ENCODE measurements at places on chromosomes 1 and 21.

GRCh38 chr1:153616144-153616916 is at the start of gene S100A14:
S100A14 (minus strand) TSS chr1:153616325; CDS start chr1:153615858, 467 bp downstream.
- DNase-seq, result no peak

DNA sequence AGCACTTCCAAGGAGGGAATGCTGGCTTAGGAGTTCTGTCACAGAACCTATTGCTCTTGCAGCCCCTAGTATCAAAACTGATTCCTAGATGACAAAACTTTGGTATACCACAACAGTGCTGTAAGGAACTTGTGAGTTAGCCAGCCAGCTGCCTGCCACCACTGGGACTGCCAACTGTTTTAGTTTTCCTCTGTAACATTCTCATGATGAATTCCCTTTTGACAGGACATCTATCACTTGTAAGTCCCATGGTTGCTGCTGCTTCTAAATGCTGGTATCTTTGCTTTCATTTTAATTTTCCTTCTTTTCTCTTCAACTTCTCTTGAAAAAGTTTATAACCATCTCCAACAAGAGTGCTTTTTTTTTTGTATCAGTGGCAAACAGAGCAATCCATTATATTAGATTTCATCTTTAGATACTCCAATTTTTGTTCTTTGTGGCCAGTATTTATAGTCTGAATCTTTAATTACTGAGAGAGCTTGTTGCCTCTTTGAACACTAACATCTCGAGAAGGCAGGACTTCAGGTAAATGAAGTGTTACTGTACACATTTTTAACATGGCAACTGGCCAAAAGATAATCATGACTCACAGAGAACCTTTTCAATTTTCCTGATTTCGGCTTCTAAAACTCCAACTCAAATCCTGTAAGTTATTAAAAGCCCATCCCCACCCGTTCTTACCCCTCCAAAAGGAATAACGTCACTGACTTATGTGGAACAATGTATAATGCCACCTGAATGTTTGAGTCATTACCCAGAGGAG is 19.8 kb downstream of the DBT start:
- DNase-seq, result no peak

- DNase-seq, result peak; percentile 84
Observed at GRCh38 chr1:15090373-15090772, 63.2 kb upstream of the TMEM51 start.

DNA sequence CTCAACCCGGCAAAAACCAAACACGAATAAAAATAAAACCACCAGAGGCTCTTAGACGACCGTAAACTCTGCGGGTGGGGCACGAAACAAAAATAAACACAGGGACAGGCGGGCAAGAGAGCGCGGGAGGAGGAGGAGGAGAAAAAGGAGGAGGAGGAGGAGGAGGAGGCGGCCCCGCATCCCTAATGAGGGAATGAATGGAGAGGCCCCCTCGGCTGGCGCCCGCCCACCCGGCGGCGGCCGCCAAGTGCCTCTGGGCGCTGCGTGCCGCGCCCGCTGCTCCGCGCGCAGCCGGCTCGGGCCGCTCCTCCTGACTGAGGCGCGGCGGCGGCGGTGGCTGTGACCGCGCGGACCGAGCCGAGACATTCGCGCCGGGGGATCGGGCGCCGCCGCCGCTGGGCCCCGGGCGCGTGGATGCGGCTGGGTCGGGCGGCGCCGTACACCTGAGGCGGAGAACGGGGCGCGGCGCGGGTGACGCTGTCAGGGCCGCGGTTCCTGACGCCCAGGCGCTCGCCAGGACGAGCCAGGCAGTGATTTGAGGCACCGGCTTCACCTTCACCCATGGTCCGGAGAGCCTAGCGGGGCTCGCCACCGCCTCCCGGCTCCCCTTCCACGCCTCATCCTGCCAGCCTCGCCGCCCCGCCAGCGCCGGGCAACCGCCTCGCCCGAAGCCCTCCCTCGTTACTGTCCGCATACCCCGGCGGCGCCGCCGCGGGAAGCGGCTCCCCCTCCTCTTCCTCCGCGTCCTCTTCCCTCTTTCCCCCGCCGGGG is at the start of gene MARK1:
MARK1 (plus strand) TSS at position 229 of the 771 bp plus-strand sequence. CDS start 687 bp downstream, outside the sequence.
- peak; percentile 75 for DNase-seq

DNA sequence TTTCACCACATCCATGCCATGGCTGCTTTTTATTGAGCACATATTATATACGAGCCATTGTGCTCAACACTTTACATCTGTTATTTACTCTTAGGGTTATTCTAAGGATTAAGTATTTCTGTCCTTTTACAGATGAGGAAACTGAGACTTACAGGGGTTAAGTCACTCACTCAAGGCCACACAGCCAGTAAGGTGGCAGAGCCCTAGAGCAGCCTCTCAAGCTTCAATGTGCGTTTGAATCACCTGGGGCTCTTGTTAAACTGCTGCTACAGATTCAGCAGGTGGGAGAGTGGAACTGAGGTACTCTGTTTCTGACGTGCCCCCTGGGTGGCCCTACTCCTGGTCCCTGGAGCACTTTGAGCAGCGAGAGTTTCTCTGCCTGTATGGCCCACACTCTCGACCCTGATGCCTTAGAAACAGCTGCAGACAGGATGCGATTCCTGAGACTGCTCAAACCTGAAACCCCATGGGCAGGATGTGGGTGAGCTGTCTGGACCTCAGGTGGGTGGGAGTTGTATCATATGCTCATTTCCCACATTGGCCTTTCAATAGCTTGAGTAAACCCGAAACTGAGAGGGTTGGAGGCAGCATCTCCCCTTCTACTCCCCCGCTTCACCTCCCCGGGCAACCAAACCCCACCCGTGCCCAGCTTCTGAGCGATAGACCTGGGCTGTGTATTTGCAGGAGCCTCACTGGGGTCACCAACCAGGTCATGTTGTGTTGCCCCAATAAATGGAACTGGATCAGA is 59.3 kb downstream of the MAN1C1 start:
- DNase-seq, result no peak

GRCh38 chr1:234862360-234862943 is 252.5 kb upstream of the IRF2BP2 start:
- DNase-seq, result no peak

GRCh38 chr1:205794011-205794730 is 18.8 kb downstream of the SLC41A1 start:
- no peak for DNase-seq

- DNase-seq, result no peak
Observed at GRCh38 chr21:41621513-41621912, 113.6 kb upstream of the TMPRSS2 start.

- DNase-seq, result no peak
Observed at GRCh38 chr21:44695184-44695583, 1.8 kb upstream of the KRTAP10-12 start.

DNA sequence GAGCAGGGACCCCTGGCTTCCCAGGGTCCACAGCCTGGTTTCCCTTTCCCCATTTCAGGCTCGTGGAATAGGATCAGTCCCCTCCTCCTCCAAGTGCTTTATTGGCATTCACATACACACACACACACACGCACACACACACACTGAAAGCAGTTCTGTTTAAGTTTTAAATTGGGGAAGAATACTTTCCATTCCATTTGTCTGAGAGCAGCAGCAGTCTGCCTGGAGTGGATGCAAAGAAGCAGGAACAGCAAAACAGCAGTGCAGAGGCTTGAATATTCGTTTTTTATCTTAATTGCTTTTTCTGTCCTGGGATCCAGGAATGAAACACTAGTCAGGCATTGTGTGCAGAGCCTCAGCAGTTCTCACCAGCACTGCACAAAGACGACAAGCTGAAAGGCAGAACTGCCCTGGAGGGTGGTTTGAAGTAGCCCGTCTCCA is 7.1 kb downstream of the CYB561D1 start:
- DNase-seq, result no peak

GRCh38 chr1:106944721-106945120 is 111.8 kb upstream of the PRMT6 start:
- no peak for DNase-seq

DNA sequence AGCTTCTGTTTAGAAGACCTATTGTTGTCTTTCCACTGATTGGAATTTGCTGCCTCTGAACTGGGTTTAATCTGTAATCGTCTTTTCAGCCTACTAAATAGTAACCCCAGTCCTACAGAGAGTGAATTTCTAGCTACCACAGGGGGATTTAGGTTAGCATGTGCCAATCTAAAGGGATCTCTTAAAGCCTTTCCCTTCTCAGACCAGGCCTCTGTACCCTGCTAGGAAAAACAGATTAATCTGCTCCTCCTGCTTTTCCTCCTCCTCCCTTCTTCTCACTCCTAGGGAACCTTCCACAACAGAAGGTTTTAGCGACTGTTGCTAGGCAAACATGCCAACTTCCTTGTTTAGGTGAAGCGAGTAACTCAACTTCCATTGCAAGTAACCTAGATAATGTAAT is 1.3 kb upstream of the RC3H1 start:
- peak; percentile 66 for DNase-seq

DNA sequence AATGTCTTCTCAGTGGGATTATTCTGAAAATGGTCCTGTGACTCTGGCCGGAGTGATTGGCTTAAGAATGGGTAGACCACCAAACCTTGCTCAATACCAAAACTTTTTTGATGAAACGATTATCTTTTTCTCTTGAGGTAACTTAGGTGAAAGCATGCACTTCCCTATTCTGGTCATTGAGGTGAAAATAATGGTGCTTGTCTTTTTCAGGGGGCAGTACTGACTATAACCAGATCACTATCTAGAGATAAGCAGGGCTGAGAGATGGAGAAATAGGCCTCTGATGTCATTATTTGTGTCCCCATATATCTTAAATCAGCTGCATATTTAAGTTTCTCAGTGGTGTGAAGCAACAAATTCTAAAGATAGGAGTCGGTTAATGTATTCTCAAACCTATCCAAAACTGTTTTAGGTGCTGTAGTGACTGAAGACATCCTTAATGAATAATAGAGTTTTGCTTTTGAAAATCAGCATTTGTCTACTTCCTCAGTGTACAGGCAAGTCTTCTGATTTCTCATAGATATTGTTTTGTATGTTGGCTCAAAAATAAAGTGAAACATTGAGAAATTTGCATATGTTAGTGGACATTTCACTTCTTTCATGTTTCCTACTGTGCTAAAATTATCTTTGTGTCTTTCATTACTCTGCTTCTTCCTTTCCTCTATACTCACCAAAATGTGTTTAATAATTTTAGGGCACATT is 735.3 kb upstream of the ADGRL4 start:
- no peak for DNase-seq

- peak; percentile 92 for DNase-seq
Observed at GRCh38 chr1:119331915-119332314, 36.7 kb upstream of the HAO2 start.

GRCh38 chr1:245549996-245550719 is 395.4 kb downstream of the KIF26B start:
- peak; percentile 39 for DNase-seq

- DNase-seq, result no peak
Observed at GRCh38 chr21:29888437-29888836, 51.4 kb downstream of the GRIK1 start.

Measured in ELF-1 (cell line).